ENCODE measurements at places on chromosomes 3 and 15.
A peak's percentile ranks its signal among the peaks of the same experiment; 100 is the strongest.

DNA sequence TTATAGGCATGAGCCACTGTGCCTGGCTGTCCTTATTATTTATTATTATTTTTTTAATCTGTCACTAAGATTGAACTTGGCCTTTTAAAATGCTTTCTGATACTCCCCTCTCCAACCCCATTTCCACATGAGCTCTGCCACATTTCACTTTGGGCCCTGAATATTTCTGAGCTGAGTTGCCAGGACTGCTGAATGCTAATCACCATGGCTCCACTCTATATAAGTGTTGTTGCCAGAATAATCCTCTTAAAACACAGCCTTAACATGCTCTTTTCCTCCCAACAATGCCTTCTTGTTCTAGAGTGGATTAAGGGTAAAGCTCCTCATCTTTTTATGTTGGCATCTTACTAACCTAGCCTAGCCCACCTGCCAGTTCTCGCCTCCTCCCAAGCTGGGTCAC, 124.4 kb downstream of the PDZRN3 start:
- DNase-seq: no peak

DNA sequence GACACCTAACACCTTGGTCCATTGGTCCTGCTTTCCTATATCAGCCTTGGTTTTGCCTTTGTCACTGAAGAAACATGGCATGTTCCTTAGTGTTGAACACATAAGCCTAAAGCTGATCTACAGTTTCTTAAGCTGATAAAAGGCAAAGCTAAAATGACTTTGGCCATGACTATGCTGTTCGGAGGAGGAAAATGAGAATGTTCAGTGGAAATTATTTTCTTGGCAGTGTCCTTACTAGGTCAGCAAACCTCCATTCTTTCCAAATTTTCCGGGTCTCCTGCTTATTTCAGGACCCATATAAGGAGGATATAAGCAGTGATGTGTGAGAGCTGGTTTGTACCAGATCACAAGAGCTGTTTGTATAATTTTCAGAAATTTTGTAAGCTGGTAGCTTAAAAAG, 832.9 kb upstream of the CFAP20DC start:
- no peak for DNase-seq

DNA sequence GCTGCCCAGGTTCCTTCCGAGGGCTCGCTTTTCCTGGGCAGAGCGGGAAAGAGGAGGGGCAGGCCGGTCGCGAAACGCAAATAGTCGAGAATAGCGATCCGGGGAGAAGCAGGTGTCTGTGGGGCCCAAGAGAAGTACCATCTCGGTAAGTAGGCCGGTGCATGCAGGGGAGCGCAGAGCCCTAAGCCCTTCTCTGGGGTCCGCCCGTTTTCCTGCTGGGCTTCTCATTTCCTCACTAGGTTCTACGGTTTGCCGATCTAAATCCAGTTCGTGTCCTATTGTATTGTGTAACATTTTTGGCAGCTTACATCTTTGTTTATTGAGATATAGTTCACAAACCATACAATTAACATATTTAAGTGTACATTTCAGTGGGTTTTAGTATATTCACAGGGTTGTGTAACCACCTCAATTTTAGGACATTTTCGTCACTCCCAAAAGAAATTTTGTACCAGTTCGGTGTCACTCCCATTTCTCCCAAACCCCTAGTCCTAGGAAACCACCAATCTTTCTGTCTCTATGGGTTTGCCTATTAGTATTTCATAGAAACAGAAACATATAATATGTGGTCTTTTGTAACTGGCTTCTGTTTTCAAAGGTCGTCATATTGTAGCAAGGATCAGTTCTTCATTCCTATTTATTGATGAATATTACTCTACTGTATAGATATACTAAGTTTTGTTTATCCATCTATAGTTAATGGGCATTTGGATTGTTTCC, 6.8 kb upstream of the TRIM69 start:
- no peak for DNase-seq

- DNase-seq: no peak
Measured at GRCh38 chr3:34077417-34078195, 279.2 kb downstream of the PDCD6IP start.

GRCh38 chr15:48421362-48421761, 90.1 kb downstream of the DUT start:
- DNase-seq: no peak

GRCh38 chr3:51190827-51191226, 194.3 kb upstream of the MANF start:
- no peak for DNase-seq

- DNase-seq: no peak
Measured at GRCh38 chr3:157103280-157103679, 56.7 kb downstream of the CCNL1 start.

- no peak for DNase-seq
Measured at GRCh38 chr3:24503616-24504113, 9.0 kb upstream of the THRB start.

GRCh38 chr3:73510334-73510733, 114.4 kb downstream of the PDZRN3 start:
- no peak for DNase-seq

- no peak for DNase-seq
Measured at GRCh38 chr15:49238342-49238741, 68.3 kb downstream of the GALK2 start.

- no peak for DNase-seq
Measured at GRCh38 chr3:170773682-170774425, 96.1 kb downstream of the RPL22L1 start.

DNA sequence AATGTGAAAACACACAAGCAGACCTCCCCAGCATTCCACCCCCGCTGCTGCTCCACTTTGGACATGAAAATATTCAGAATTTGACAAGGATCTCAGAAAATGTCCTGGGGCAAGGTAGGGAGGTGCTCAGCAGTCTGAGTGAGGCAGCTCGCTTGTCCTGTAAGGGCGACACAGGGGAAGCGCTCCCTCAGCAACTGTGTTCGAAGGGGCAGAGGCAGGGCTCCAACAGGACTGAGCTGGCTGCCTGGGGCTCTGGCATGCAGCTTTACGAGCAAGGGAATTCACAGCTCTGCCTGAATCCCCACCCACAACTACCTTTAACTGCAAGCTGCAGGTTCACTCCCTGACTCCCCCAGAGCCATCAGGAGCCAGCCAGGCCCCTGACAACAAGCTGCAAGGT, 287.0 kb upstream of the LYSMD4 start:
- DNase-seq: no peak

DNA sequence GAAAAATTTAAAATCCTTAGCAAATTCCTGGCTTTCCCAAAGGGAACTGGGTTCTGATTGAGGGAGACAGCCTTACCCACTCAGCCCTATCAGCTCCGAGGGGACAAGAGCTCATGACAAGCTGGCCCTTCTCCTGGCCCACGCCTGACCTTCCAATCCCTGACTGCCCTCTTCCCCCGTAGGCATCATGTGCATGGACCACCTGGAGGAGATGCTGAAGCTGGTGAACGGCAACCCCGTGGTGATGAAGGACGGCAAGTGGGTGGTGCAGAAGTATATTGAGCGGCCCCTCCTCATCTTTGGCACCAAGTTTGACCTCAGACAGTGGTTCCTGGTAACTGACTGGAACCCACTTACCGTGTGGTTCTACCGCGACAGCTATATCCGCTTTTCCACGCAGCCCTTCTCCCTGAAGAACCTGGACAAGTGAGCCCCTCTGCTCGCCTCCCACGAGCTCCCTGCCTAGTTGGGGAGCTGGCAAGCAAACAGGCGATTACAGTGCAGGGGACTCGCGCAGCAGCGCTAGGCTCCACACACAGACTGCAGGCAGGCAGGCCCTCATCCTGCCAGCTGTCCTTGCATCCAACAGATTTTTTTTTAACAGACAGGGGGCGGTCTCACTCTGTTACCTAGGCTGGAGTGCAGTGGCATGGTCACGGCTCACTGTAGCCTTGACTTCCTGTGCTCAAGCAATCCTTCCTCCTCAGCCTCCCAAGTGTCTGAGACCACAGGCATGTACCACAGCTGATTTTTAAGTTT, 16.8 kb downstream of the RPUSD3 start:
- DNase-seq: no peak

- DNase-seq: no peak
Measured at GRCh38 chr3:4418156-4418555, 48.9 kb downstream of the SUMF1 start.

GRCh38 chr15:64738226-64739095, 36.9 kb downstream of the RBPMS2 start:
- no peak for DNase-seq

GRCh38 chr3:155631323-155632019, 113.4 kb downstream of the PLCH1 start:
- DNase-seq: no peak

DNA sequence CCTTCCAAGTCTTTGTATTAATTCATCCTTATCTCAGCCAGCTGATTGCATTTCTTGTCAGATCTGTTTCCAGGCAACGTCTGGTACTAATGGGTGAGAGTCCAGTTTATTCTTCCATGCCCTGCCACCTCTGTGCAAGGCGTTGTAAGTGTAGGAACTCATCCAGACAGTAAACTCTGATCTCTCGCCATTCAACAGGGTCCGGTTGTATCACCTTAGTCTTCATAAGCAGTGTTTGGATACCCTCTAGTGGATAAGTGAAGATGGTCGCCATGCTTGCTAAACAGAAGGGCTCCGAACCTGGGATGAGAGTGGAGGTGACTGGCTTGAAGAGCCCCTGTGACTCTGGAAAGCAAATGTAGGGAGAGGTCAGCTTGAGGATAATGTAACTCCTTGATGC, 51.6 kb upstream of the CMTM7 start:
- DNase-seq: peak; percentile 4

GRCh38 chr3:122984007-122984406, 43.6 kb downstream of the SEMA5B start:
- DNase-seq: no peak

DNA sequence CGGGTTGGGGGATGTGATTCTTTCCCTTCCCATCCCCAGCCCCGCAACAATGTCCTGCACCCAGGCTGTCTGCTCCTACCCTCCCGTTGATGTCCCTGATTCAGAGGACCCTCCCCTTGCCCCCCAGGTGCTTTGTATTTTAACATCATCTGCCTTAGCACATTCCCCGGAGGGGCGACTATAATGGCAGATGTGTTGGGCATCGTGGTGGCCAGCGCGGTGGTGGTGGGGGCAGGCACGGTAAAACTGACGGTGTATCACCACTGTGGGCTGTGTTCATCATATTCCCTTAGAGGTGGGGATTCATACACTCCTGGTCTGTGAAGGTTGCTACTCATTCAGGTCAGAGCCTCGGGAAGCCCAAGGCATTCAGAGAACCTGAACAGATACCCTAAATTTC, 173.0 kb downstream of the ADAMTS17 start:
- DNase-seq: no peak

All from T-helper 17 cell (primary cell).